ENCODE measurements at places on chromosomes 11 and 22.

DNA sequence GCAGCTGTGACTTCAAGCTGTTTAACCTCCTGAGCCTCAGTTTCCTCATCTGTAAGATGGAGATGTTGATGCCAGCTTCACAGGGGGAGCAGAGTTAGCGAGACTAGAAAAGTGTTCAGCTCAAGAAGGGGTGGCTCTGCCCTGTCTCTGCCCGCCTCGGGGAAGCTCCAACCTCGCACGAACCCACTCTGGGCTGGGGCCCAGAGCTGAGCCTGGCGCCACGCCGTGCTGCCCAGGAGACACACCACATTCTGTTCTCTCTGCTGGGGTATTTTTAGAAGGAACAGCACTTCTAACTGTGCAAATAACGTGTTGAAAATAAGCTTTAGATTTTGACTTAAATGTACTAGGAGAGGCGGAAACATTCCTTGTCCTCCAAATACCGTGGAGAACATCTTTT, 74.1 kb downstream of the PHF21B start:
- no peak for DNase-seq

- peak; percentile 3 for DNase-seq
Measured at GRCh38 chr11:44833877-44834452, 107.2 kb downstream of the TSPAN18 start.

- DNase-seq: peak; percentile 29
Measured at GRCh38 chr22:37484480-37485394, 1.4 kb downstream of the MFNG start.

- DNase-seq: no peak
Measured at GRCh38 chr22:24801901-24802465, 4.0 kb upstream of the SGSM1 start.

- DNase-seq: no peak
Measured at GRCh38 chr11:2435288-2436012, 8.9 kb downstream of the TRPM5 start.

DNA sequence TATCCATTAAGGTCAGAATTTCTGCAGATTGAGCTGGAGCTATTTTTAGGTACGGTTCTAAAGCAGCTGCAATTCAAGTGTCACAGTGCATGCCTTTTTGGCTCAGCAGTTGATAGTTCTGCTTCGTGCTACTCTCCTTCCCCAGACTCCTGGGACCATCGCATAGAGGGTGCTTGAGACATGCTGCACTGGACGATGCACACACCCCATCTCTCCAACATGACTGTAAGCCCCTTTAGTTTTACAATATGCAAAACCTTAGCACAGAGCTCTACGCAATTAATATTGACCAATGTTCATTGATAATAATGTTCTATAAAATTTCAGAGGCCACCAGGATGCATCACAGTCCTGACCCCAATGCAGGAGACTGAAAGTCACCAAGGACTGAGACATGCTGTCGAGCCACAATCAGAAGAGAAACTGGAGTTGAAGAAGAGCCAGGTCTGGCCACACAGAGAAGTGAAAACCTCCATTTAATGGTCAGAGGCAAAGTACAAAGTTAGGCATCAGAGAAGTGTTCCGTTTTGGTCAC, 120.9 kb upstream of the ZC3H12C start:
- DNase-seq: no peak

GRCh38 chr22:20268279-20269012, at the start of gene RTN4R:
TSS of gene RTN4R (minus strand) at chr22:20268318. CDS start at chr22:20268092, 226 bp downstream.
- DNase-seq: no peak

DNA sequence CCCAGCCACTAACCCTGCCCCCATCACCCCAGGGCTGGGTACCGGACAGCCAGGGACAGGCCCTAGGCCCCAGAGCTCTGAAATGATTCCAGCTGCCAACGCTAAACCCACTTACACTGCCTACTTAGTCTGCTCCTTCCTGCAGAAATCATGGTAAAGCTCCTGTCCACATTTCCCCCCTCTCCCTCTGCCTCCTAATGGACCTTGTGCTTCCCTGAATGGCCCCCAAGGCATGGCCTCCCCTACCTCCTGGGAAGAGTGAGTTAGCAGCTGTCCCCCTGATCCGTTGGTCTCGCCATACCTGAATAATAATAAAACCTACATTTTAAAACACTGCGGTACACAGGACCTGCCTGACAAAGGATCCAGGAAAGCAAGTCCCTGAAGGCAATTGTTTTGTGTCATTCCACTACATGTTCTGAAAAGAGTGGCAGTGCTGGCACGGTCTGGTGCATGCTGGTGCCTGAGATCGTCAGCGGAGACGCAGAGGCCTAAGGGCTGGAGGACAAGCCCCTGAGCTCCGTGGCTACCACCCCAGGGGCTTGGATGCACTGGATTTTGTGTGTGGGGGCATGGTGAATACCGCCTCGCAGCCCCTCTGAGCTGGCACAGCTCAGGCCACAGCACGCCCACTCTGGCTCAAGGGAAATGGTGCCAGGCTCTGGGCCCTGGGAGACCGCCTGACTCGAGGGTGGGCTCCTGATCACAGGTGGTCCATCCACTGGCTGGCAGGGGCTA, 186.3 kb downstream of the CTTN start:
- DNase-seq: no peak

- DNase-seq: no peak
Measured at GRCh38 chr11:125091247-125091876, 20.1 kb downstream of the TMEM218 start.

DNA sequence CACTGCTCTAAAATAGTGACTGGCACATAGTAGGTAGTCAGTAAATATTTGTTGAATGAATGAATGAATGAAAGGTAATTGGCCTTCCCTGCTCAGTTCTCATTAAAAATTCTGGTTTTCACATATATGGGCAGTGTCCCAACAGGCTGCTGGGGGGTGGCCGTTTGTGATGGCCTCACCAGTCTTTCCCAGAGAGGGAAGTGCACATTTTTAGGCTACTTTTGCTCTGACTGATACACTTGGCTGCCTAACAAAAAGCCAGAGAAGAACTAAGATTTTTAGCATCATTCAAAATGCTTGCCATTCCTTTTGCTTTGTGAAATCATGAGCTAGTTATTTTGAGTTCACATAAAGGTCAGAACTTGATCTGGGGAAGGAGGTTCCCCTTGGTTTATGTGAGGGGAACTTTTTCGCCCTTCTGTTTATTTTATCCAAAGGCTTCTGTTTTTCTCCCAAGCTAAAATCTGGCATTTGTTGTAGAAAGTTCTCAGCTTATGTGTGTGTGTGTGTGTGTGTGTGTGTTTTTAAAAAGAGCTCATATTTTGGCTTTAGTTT, 83.1 kb downstream of the PTPRJ start:
- DNase-seq: no peak

DNA sequence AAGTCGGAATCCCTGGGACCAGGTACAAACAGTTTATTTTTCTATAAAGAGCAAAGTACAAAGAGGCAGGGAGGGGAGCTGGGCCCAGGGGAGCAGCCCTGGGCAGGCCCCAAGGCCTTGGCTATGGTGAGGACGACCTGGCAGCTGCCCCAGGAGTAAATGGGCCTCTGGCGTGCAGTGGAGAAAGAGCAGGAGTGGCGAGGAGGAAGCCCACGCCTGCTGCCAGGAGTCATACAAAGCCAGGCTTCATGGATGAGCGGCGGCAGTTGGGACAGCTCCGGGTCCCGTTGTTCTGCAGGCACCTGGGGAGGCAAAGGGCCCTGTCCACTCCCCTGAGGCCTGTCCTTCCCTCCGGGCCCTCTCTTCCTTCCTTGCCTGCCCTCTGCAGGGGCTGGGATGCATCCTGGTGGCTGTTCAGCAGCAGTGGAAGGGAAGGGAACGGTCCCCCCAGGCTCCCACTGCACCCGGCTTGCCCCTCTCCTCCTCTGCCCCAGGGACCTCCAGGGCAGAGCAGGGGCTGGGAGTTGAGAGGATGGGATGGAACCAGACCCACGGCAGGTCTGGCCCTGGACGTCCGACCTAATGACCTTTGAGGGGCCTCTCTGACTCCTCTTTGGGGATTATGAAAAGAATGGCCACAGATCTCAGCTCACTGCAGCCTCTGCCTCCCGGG, 11.1 kb downstream of the RAPSN start:
- no peak for DNase-seq

- no peak for DNase-seq
Measured at GRCh38 chr22:36435516-36436415, 45.7 kb downstream of the TXN2 start.

GRCh38 chr11:126810776-126811175, 189.8 kb downstream of the KIRREL3 start:
- no peak for DNase-seq

GRCh38 chr22:42785706-42786499, 65.2 kb upstream of the A4GALT start:
- no peak for DNase-seq

- DNase-seq: no peak
Measured at GRCh38 chr22:30056015-30056414, 24.2 kb upstream of the HORMAD2 start.

DNA sequence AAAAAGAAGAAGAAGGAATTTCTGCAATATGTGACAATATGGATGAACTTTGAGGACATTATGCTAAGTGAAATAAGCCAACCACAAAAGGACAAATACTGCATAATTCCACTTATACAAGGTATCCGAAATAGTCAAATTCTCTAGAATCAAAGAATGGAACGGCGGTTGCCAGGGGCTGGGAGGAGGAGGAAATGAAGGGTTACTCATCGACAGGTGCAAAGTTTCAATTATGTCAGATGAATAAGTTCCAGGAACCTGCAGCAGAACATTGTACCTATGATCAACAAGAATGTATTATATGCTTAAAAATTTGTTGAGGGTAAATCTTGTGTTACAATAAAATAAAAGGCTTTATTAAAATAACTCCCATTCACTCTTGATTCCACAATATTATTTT, 49.0 kb downstream of the SC5D start:
- no peak for DNase-seq

- DNase-seq: no peak
Measured at GRCh38 chr22:21904250-21904789, 36.9 kb upstream of the MAPK1 start.

DNA sequence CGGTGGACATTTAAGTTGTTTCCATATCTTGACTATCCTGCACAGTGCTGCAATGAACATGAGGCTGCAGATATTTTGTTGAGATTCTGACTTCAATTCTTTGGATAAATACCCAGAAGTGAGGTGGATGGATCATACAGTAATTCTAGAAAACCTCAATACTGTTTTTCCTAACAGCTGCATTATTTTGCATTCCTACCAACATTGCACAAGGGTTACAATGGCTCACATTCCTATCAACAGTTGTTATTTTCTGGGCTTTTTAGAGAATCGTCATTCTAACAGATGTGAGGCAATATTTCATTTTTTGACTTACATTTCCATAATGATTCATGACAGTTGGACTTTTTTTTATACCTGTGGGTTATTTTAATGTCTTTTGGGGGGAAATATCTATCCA, 716.9 kb upstream of the ANO3 start:
- DNase-seq: no peak

DNA sequence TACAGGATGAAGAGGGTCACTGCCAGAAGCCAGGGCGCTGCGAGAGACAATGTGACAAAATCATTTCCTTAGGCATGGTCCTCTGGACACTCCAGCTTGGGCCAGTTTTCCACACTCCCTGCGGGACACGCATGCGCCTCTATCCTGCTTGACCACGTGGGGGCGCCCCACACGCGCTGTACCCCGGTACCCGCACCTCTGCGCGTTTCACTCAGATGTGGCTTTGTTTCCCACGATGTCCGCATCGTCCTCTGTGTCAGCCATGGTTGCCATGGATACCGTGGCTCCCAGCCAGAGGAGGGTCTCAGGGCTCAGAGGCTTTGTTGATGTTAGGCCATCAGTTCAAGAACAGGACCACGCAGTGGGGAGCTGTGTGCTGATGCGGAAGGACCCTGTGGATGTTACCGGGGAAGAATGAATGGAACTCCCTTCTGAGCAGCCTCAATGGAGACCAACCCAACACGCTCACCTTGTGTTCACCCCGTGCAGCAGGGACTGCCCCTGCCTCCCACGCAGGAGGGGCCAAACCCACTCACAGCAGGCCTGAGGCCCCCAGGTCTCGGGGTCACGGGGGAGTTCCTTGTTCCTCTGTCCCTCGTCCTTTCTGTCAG, 101.1 kb upstream of the SLC22A12 start:
- DNase-seq: peak; percentile 56

GRCh38 chr11:32374261-32374711, 61.1 kb downstream of the WT1 start:
- no peak for DNase-seq

GRCh38 chr11:27477243-27477642, 4.7 kb upstream of the LGR4 start:
- DNase-seq: no peak

DNA sequence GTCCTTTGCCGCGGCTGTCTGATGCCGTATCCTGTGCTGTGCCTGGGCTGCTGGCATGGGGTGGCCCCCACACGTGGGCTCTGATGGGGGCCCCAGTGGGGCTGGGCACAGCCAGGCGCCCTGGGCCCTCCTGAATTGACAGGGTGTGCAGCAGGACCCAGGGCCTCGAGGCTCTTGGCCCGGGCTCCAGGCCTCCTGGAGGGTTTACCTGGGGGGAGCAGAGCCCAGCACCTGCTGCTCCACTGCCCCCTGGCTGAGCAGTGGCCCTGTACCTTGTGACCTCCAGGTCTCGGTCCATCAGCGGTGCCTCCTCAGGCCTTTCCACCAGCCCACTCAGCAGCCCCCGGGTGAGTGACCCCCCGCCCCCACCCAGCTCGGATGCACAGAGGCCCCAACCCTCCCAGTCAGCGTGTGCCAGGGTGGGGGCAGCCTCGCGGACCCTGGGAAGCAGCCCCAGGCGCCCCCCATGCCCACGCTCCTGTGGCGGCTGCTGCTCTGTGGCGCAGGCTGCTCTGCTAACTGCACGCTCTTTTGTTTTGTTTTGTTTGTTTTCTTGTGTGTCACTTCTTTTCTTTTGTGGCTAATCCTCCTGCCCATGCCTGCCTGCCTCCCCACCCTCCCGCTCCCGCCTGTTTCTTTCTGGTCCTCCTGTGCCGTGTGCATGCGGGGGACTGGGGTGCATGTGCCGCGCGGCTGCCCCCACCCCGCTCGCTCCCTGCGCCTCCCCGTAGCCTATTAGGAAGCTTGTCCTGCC, 36.9 kb downstream of the MOB2 start:
- no peak for DNase-seq

- DNase-seq: no peak
Measured at GRCh38 chr22:38271927-38272372, 860 bp downstream of the TMEM184B start.

DNA sequence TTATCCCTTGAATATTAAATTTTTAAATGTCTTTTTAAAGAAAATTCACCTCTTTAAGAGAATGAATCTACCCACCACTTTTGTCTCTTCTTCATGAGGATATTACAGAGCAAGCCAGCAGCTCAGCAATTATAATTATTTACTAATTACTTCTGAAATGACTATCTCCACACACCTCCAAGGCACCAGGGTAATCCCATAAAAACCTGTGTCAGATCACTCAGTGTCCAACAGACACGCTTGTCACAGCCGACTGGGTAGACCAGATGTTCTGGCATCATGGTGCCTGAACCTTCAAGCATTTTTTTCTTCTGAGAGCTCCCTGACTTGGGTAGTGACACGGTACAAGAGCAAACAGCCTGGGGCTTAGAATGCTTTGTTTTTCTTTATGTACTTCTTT, 61.4 kb downstream of the EFCAB6 start:
- no peak for DNase-seq
